K562 (cell line): ENCODE measurements at places on chromosomes 2 and 18. TPM values are rescaled to one million over a fixed set of nuclear protein-coding genes. Genes with fewer than 3 reads are reported as not detected.

GRCh38 chr18:2325308-2325849 lies 245.9 kb downstream of the METTL4 start:
- no peak overlapping the region for H3K4me3 ChIP-seq
- H3K36me3 ChIP-seq, result no peaks in the 10 kb centered on the region
- H3K27ac ChIP-seq, result peak overlapping the region; percentile 62
- peaks cover 30% of the 10 kb centered on the region for H3K4me1 ChIP-seq

- peaks cover 12% of the 10 kb centered on the region for H3K4me1 ChIP-seq
- H3K27ac ChIP-seq, result no peak overlapping the region
- H3K4me3 ChIP-seq, result no peak overlapping the region
- peak; percentile 35 for DNase-seq
- H3K27me3 ChIP-seq, result peaks cover 19% of the 10 kb centered on the region
These were observed 20.7 kb upstream of the B3GNT7 start for GRCh38 chr2:231374771-231375170.

DNA sequence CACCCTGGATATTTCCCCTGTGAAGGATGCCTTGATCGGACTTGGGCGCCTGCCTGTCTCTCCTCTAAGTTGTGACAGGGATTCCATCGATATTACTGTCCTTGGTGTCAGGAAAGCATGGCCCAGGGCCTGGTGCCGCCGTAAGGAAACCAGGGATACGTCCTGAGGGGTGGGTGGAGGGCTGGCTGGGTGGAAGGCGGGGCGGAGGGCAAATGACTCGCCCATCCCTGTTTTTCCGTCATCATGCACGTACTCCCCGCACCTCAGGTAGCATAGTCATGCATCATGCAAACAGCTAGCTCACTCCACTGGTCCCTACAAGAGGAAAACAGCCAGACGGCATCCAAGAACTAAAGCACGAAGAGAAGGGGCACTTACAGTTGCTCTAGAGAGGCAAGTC lies 57.1 kb downstream of the PXDN start:
- no peaks in the 10 kb centered on the region for H3K4me1 ChIP-seq
- no peak overlapping the region for H3K4me3 ChIP-seq
- no peaks in the 10 kb centered on the region for H3K36me3 ChIP-seq
- no peak overlapping the region for H3K27ac ChIP-seq
- DNase-seq, result no peak

DNA sequence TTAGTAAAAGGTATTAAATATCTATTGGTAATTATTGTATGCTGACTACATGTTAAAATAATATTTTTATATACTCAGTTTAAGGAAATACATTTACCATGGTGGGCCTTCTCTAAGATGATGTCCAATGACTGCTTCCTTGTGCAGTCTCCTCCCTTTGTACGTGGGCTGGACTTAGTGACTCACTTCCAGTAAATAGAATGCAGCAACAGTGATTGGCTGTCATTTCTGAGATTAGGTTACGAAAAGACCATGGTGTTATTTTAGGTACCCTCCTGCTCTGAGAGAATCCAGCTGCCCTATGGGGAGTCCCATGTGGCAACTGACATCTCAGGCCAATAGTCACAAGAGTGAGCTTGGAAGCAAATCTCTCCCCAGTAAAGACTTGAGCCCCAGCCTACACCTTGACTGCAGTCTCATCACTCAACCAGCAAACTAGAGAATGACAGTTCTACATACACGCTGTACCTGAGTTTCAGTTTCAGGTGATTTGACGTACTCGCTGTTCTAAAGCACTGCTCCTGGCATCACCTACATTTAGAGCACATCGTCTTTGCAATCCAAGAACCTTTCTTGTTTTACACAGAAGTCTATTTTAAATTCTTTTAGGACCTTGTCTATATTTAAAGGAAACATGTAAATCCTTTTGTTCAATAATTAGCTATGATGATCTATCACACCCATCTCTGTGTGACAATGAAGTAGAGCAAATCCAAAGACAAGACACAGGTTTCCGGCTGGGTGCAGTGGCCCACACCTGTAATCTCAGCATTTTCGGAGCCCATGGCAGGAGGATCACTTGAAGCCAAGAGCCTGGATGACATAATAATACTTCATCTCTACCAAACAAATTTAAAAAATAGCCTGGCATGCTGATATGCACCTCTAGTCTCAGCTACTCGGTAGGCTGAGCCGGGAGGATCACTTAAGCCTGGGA lies 87.2 kb downstream of the COBLL1 start:
- no peak overlapping the region for H3K27ac ChIP-seq
- H3K36me3 ChIP-seq, result no peaks in the 10 kb centered on the region
- H3K4me1 ChIP-seq, result no peaks in the 10 kb centered on the region
- no peak overlapping the region for H3K4me3 ChIP-seq

- H3K4me3 ChIP-seq, result no peak overlapping the region
- no peak overlapping the region for H3K27ac ChIP-seq
- DNase-seq, result no peak
- H3K4me1 ChIP-seq, result peaks cover 2% of the 10 kb centered on the region; the same call in 1 of the 3 replicates
- no peaks in the 10 kb centered on the region for H3K27me3 ChIP-seq
These were observed 18.2 kb downstream of the SLC4A1AP start for GRCh38 chr2:27681841-27682240.

KDM3A gene
- 36.9 and 37.9 TPM in 2 replicates for total RNA-seq

DNA sequence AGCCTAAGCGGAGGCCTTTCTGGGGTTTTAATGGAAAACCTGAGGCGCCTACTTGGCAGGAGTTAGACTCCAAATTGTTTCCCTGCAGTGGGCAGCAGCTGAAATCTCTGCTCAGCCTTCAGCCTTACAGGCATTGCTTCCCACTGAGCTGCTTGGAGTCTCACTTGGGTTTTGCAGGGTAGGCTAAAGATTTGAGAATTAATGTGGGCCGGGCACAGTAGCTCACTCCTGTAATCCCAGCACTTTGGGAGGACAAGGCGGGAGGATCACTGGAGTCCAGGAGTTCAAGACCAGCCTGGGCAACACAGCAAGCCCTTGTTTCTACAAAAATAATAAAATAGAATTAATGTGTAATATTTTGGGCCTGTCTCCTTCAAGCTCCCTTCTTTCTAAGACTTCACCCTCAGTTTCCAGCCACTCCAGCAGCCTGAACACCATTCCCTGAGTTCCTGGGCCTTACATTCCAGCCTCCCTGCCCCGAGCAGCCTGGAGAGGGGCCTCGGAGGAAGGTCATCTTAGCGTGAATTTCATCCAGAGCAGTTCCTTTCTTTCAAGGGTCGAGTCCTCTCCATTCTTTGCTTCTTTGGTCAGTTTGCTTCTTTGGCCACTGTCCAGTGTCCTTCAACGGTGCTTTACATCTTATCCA lies 9.1 kb upstream of the RAB17 start:
- H3K27me3 ChIP-seq, result peaks cover 13% of the 10 kb centered on the region; the same call in 2 of the 3 replicates
- H3K36me3 ChIP-seq, result no peaks in the 10 kb centered on the region
- peaks cover 4% of the 10 kb centered on the region; the same call in 1 of the 2 replicates for H3K4me1 ChIP-seq
- no peak overlapping the region for H3K4me3 ChIP-seq
- no peak for DNase-seq

- H3K4me1 ChIP-seq, result no peaks in the 10 kb centered on the region
- H3K4me3 ChIP-seq, result no peak overlapping the region
- H3K27me3 ChIP-seq, result peaks cover 37% of the 10 kb centered on the region
- H3K27ac ChIP-seq, result no peak overlapping the region
These were observed 41.6 kb downstream of the ARHGEF4 start for GRCh38 chr2:130878316-130878715.

- no peak overlapping the region for H3K27ac ChIP-seq
- no peak overlapping the region for H3K4me3 ChIP-seq
- H3K4me1 ChIP-seq, result no peaks in the 10 kb centered on the region
- no peak for DNase-seq
- no peaks in the 10 kb centered on the region for H3K36me3 ChIP-seq
- H3K27me3 ChIP-seq, result no peaks in the 10 kb centered on the region
These were observed 35.1 kb upstream of the ALKAL2 start for GRCh38 chr2:323035-323434.

GRCh38 chr2:215362562-215362904 lies 50.7 kb downstream of the ATIC start:
- no peak for DNase-seq
- no peak overlapping the region for H3K27ac ChIP-seq
- no peaks in the 10 kb centered on the region; the same call in 1 of the 2 replicates for H3K4me1 ChIP-seq
- H3K36me3 ChIP-seq, result peaks cover 24% of the 10 kb centered on the region; the same call in 2 of the 3 replicates
- H3K4me3 ChIP-seq, result no peak overlapping the region

TPRKB gene
- total RNA-seq, result 55.5 and 55.6 TPM in 2 replicates

DNA sequence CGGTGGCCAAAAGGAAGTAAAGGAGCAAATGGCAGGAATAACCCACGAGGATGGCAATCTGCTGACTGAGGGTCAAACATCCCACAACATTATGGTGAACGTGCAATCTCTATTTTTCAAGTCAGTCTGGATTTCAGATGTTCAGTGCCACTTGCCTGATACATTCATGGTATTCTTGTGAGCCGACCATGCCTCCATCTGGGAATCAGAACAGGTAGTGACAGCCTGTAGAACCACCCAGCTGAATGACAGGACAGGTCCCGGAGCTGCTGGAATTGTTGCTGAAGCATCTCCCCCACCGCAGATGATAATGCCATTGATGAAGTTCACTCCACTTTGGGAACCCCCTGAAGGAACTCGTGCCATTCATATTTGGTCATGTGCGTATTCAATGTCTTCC lies 123.2 kb downstream of the CAPN13 start:
- H3K4me3 ChIP-seq, result no peak overlapping the region
- H3K27me3 ChIP-seq, result peaks cover 16% of the 10 kb centered on the region; the same call in 2 of the 3 replicates
- no peaks in the 10 kb centered on the region for H3K36me3 ChIP-seq
- no peak for DNase-seq

- H3K27ac ChIP-seq, result no peak overlapping the region
- H3K4me1 ChIP-seq, result peaks cover 9% of the 10 kb centered on the region
- H3K4me3 ChIP-seq, result no peak overlapping the region
- DNase-seq, result no peak
These were observed 213.0 kb downstream of the TNS1 start for GRCh38 chr2:217789736-217790181.

DNA sequence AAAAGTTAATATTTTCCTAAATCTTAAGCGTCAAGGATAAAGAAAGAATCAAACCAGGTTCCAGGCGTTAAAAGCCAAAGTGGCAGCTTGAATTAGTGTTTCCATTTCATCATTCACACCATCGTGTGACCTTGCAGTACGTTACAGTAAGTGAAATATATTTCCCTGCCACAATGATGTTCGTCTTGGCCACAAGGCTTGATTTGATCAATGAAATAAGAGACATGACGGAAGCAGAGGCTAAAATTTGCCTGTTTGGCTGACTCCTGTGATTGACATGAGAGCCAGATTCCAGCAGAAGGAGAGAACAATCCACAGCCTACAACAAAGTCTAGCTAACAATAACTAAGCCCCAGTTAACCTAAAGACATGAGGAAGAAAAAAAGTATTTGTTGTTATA lies 62.0 kb downstream of the ASXL2 start:
- 0 out of 2 replicates have a peak, but pooled peaks cover under 1% of the 10 kb centered on the region for H3K4me1 ChIP-seq
- peaks cover 11% of the 10 kb centered on the region; the same call in 1 of the 3 replicates for H3K36me3 ChIP-seq
- no peak for DNase-seq
- no peaks in the 10 kb centered on the region for H3K27me3 ChIP-seq
- H3K27ac ChIP-seq, result no peak overlapping the region
- H3K4me3 ChIP-seq, result no peak overlapping the region

- H3K4me3 ChIP-seq, result no peak overlapping the region
- peaks cover 2% of the 10 kb centered on the region for H3K4me1 ChIP-seq
- no peaks in the 10 kb centered on the region for H3K27me3 ChIP-seq
- DNase-seq, result no peak
- no peak overlapping the region for H3K27ac ChIP-seq
- no peaks in the 10 kb centered on the region for H3K36me3 ChIP-seq
These were observed 45.1 kb downstream of the LBH start for GRCh38 chr2:30276455-30276911.

DNA sequence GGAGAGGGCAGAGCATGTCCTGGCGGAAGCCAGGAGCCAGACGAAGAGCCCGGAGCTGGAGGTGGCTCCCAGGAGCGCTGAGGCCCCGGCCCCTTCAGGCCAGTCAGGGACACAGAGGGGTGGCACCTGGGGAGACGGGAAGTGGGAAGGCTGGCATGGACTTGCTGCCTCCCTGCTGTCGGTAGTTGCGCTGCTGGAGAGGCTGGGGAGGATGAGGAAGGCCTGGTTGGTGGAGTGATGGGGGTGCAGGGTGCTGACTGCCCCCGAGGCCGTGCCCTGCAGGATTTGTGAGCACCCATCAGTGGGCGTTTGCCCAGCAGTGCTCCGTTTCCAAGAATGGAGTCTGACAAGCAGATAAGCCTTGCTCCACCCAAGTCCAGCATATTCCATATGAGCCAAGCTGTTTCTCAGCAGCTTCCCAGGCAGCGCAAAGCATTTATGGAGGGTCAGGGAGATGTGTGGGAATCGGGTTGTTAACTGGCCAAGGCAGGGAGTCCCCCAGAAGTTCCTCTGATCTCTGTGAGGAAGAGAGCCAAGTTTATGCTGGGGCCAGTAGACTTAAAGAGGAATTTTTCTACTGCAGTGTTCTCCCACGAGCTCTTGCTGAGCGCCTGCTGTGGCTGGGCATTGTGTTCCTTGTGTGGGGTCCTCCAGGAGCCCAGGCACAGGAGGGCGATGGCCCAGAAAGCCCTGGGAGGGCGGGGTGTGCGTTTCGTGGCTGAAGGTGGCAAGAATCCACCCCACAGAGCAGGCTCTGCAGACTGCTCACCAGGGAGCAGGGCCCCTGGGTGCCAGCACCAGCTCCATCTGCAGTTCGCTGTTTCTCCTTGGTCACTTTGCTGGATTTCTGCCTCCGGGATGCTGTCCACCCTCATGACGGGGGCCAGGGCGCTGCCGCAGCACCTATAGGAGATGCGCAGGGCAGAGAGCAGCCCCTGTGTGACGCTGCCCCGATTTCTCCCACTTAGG lies 250.2 kb downstream of the ALPK2 start:
- H3K36me3 ChIP-seq, result 0 out of 3 replicates have a peak, but pooled peaks cover 9% of the 10 kb centered on the region
- H3K4me1 ChIP-seq, result peaks cover 4% of the 10 kb centered on the region; the same call in 1 of the 2 replicates
- DNase-seq, result no peak
- no peaks in the 10 kb centered on the region for H3K27me3 ChIP-seq

SLC5A7 gene
- total RNA-seq, result not detected in 2 replicates
